ENCODE measurements at places on chromosomes 1 and 21.
A peak's percentile ranks its signal among the peaks of the same experiment; 100 is the strongest.

- DNase-seq = no peak
Measured at GRCh38 chr1:36178471-36179219, 22.7 kb downstream of the MAP7D1 start.

DNA sequence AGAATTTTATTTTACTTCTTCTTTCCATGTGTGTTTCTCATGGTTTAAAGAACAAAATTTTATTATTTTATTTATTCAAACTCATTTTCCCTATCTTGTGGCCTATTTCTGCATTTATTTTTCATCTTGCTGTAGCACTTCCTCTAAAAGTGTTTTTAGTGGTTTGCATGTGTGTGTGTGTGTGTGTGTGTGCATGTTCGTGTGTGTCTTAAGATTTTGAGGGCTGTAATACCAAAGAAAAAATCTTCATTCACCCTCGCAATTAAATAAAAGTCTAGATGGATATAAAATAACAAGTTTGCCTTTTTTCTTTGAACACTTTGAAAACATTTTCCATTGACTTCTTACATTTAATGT, 24.6 kb upstream of the FCRL3 start:
- DNase-seq = peak; percentile 36

- DNase-seq = no peak
Measured at GRCh38 chr21:43370888-43371570, 55.9 kb downstream of the SIK1 start.

GRCh38 chr1:213998785-213999184, 11.0 kb downstream of the PROX1 start:
- no peak for DNase-seq

GRCh38 chr1:225700889-225701465, 48.1 kb upstream of the ENAH start:
- DNase-seq = no peak

- no peak for DNase-seq
Measured at GRCh38 chr1:210332719-210333398, 4.2 kb downstream of the HHAT start.

GRCh38 chr1:168386949-168387586, 106.4 kb downstream of the TBX19 start:
- DNase-seq = peak; percentile 9

- DNase-seq = no peak
Measured at GRCh38 chr21:42105476-42106315, 34.6 kb downstream of the UMODL1 start.

DNA sequence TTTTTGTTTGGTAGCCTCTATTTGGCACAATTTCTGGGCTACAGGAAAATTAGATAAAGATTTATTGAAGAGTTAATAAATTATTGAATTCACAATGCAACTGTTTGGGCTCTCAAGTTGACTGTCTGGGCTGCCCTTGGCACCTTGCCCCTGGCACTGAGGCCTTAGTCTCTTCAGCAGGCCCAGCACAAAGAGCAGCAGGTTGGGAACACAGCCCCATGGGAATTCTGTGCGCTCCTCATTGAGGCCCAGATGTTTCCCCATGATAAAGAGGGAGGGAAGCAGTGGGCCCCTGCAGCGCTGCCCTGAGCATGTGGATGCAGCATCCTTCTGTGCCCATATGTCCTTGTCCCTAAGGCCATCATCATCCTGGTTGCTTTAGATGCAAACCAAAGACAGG, 2.9 kb downstream of the CRNN start:
- no peak for DNase-seq

- DNase-seq = no peak
Measured at GRCh38 chr1:234730475-234730769, 120.4 kb upstream of the IRF2BP2 start.

DNA sequence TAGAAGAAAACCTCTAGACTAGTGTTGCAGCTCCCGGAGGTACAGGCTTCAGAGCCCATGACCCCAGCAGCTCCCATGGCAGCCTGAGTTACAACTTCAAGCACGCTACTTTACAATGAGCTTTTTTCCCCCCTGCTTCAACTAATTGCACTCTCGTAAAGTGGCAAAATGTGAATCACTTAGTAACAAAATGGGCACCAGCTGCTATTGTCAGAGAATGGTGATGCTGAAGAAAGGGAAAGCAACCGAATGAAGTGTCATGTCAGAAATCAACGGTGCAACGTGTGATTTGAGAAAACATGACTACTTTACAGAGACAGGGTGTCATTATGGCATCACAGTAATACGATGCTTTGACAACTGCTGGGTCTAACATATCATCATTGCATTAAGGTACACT, 40.5 kb downstream of the ESRRG start:
- no peak for DNase-seq

- no peak for DNase-seq
Measured at GRCh38 chr1:203426870-203427269, 48.7 kb upstream of the PRELP start.

- DNase-seq = no peak
Measured at GRCh38 chr1:110505596-110505995, 13.4 kb downstream of the KCNA10 start.

DNA sequence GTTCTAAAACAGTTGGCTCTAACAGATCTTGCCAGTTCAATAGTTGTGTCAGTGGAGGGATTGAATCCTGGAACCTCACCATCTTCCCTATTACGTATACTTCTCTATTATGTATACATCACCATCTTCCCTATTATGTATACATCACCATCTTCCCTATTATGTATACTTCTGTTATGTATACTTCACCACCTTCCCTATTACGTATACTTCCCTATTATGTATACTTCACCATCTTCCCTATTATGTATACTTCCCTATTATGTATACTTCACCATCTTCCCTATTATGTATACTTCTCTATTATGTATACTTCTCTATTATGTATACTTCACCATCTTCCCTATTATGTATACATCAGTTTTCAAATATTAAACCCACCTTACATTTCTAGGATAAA, 34.4 kb upstream of the HP1BP3 start:
- DNase-seq = peak; percentile 27

GRCh38 chr1:174000371-174000770, 21.8 kb downstream of the RC3H1 start:
- no peak for DNase-seq

GRCh38 chr1:222697826-222698225, 14.5 kb downstream of the AIDA start:
- DNase-seq = no peak

DNA sequence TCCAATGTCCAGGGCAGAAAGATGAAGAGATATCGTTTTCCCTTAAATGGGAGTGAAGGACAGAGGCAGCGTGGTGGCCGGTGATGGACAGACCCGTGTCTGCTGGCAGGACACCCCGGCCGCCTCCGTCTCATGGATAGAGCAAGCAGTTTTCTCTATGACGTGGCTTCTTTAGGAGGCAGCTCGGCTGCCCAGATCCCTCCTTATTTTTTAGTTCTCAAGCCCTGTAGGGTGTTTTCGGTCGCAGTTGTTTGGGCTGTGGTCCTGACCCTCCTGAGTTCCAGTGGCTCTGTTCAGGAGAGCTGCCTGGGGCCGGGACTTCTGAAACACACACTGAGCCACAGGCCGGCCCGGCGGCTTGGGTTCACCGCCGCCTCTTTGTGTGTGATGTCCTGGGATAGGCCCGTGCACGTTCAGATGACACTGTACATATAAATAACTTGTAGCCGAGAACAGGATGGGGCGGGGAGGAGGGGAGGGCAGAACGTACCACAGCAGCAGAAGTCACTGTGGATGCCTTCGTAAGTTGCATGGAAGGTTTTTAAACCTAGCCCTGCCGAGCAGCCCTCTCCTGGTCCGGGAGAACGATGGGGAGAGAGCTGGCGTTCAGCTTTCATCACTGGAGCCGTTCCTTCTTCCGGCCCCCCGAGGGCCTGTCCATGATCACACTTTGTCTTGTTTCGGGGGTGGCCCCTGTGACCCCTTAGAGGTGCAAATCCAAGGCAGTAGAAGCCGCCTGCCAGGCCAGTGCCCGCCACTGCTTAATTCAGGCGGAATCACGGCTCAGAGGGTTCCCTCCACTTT, 65.2 kb downstream of the SIK1 start:
- DNase-seq = no peak

DNA sequence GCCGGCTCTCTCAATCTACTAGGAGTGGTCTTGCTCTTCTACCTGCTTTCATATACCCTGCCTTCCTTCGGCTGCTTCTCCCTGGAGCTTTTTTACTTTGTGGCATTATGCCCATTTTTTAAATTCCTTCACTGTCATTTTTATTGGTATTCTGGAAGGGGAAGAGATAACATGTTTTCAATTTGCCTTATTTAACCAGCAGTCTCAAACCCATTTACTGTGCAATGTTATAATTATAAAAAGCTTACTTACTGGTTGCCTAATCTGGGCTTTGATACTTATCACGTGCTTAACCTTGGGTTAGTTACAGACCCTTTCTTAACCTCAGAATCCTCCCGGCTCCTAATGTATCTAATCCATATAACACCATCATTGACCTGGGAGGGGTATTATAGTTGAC, 128.1 kb downstream of the SIPA1L2 start:
- no peak for DNase-seq

DNA sequence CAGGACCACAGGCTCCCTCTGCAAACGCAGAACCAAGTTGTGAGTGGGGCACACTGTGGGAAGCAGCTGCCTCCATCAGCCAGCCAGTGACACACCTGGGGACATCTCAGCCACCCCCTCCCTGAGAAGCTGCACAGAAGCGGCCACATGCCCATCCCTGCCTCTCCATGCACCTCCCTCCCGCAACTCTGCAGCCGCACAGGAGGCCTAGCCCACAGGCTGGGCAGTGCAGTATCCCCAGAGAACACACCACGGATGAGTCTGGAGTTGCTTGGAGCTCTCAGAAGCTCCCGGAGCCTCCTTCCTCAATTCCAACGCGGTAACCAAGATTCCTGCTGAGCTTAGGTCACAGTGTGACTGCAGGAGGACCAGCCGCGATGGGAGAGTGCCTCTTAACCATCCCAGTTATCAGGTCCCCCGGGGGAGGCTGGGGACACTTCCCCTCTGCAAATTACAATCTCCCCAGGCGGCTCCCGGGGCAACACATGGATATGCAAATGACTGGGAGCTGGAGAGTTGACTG, 1.2 kb upstream of the WNT3A start:
- no peak for DNase-seq

GRCh38 chr1:47532921-47533792, 95.3 kb downstream of the FOXD2 start:
- peak; percentile 14 for DNase-seq

DNA sequence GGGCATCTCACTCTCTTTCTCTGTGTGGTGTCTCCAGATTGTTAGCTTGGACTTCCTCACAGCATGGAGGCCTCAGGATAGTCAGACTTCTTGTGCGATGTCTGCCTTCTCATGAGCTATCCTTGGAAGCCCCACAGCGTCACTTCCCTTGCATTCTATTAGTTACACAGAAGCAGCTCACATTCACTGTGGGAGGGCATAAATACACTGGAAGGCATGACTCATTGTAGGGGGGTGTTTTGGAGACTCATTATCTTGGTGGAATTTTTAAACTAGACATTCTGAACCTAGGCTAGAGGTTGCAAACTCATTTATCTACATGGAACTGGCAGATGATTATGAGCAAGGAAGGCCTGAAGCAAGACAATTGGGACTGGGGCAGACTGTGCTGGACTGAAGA, 21.4 kb upstream of the FASLG start:
- peak; percentile 31 for DNase-seq

GRCh38 chr1:248926401-248927182, 20.6 kb downstream of the PGBD2 start:
- no peak for DNase-seq

GRCh38 chr1:46517010-46517600, 27.5 kb downstream of the DMBX1 start:
- no peak for DNase-seq

- DNase-seq = no peak
Measured at GRCh38 chr1:170623171-170623570, 40.8 kb upstream of the PRRX1 start.

- no peak for DNase-seq
Measured at GRCh38 chr1:243557866-243558265, 292.2 kb downstream of the AKT3 start.

DNA sequence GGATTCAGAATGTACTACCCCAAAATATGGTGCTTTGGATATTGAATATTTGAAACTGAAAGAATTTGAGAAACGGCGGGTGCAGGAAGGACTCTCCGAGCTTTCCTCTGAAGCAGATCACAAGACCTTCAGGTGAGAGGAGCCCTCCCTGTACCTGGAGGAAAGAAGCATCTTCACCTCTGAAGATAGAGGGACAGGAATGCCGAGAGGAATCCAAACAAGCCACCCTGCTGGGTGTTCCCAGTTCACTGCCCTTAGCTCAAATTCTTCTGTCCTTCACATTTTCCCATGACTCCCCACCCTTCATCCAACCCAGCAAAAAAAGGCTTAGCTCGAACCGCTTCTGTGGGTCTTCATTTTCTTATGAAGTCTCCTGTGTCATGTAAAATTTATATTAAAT, 18.2 kb upstream of the PADI2 start:
- DNase-seq = no peak

GRCh38 chr1:183711741-183712361, 58.7 kb upstream of the APOBEC4 start:
- DNase-seq = no peak

GRCh38 chr1:234476172-234476571, 2.8 kb downstream of the TARBP1 start:
- DNase-seq = no peak

- DNase-seq = no peak
Measured at GRCh38 chr21:14684071-14684470, 138.0 kb upstream of the SAMSN1 start.

- DNase-seq = no peak
Measured at GRCh38 chr1:167774710-167775109, 52.9 kb downstream of the MPZL1 start.

- no peak for DNase-seq
Measured at GRCh38 chr1:183673605-183674323, 20.6 kb upstream of the APOBEC4 start.

DNA sequence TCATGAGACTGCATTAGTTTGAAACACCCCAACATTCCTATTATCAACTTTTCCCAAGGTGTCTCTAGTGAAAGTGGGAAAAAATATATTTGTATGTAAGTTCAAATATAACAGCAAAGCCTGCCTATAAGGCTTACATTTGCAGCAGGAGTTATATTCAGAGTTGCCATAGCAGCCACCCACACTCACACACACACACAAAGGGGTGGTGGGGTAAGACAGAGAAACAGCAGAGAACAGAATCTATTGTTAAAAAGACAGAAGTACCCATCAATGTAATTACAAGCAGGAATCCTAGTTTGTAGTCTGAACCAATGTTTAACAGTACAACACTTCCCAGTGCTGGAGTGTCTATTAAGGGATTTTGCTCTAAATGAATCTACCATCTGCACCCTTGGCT, 55.0 kb downstream of the PLPPR5 start:
- no peak for DNase-seq

GRCh38 chr1:175834597-175834996, 91.2 kb upstream of the TNR start:
- DNase-seq = no peak

DNA sequence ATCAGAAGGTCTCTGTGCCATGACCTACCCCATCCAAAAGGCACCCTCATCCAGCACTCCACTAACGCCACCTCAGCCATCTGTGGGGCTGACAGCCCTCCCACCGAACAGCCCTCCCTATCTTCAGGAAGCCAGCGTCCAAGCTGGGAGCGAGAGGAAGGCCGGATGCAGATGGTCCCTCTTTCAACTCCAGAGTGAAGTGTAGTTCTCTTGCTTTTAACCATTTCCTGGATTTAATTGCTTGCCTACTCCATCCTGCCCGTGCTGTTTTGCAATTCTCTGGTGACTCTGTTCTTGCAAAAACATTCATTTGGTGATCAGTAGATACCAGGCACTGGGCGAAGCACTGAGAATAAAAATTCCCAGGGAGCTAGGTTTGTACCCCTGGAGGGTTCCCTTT, 8.2 kb upstream of the DYRK1A start:
- DNase-seq = peak; percentile 60

- no peak for DNase-seq
Measured at GRCh38 chr1:12112711-12113161, 49.6 kb downstream of the TNFRSF8 start.

Measured in inflammatory macrophage treated with lipopolysaccharide for 1 hour (primary cell).